ENCODE measurements at places on chromosomes 12 and 14. TPM values are rescaled to one million over a fixed set of nuclear protein-coding genes. Genes with fewer than 3 reads are reported as not detected.

The ASIC1 gene
- 2.1 TPM for total RNA-seq

The SMOC1 gene
- 0.65 TPM for total RNA-seq

The TMEM229B gene
- 1.0 TPM for total RNA-seq

The MSRB3 gene
- total RNA-seq: 43.9 TPM

The TAS2R20 gene
- total RNA-seq: 2.2 TPM

Measured in smooth muscle cell of bladder (primary cell).